ENCODE measurements at places on chromosomes 6 and 20.

- peak; percentile 36 for DNase-seq
Measured at GRCh38 chr6:144219056-144219685, 66.0 kb upstream of the UTRN start.

GRCh38 chr20:18527339-18527738 lies 19.6 kb downstream of the SEC23B start:
- DNase-seq, result no peak

DNA sequence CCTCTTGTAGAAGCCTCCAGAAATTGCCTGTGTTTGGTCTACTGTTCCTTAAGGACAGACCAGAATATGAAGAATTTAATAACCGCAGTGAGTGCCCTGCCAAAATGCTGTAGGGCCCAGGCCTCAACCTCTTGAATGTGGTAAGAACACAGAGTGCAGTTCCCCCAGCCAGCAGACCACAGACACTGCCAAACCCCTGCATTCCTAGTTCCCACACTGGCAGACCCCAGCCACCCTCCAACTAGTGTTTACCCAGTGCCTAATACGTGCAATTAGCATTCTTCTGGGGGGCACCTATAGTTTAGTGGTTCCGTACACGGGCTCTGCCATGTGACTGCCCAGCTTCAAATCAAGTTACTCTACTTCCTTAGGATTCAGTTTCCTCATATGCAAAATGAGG lies 51.7 kb downstream of the STK35 start:
- DNase-seq, result no peak

GRCh38 chr6:53035549-53036213 lies 29.5 kb upstream of the FBXO9 start:
- no peak for DNase-seq

DNA sequence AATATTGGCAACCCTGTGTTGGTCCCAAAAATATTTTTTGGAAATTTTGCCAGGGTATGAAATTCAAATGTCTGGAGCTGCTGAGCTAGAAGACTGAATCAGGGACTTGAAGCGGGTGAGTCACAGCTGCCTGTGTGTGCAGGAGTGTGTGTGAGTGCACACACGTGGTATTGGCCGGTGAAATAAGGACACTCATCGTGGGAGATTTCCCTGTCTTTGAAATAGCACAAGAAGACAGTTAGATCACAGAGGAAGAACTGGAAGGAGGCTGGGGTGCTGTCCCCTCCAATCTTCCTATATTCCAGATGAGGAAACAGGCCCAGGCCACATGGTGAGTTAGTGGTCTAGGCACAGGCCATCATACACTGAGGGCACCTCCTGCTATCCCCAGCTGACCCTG lies 123.8 kb upstream of the MLN start:
- no peak for DNase-seq

GRCh38 chr6:149236589-149236988 lies 80.9 kb upstream of the TAB2 start:
- no peak for DNase-seq

- DNase-seq, result peak; percentile 34
Measured at GRCh38 chr6:90286884-90287488, 9.7 kb downstream of the BACH2 start.

DNA sequence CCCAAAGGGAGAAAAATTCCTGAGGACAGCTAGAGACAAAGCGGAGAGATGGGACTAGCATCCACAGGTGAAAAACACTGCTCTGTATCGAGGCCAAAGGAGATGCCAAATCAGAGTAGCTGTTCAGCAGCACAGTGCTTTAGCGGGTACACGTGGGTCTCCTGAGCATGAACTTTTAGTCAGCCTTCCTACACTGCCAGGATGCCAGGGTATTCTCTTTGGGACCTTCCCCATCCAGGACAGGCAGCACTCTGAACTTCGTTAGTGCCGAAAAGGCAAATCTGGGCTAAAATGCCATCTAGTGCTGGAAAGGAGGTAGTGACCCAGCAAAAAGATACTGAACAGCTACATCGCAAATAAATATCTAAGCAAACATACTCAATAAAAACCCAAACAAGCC lies 64.9 kb downstream of the C6orf58 start:
- peak; percentile 36 for DNase-seq

GRCh38 chr20:63454731-63455567 lies 17.5 kb downstream of the KCNQ2 start:
- no peak for DNase-seq

DNA sequence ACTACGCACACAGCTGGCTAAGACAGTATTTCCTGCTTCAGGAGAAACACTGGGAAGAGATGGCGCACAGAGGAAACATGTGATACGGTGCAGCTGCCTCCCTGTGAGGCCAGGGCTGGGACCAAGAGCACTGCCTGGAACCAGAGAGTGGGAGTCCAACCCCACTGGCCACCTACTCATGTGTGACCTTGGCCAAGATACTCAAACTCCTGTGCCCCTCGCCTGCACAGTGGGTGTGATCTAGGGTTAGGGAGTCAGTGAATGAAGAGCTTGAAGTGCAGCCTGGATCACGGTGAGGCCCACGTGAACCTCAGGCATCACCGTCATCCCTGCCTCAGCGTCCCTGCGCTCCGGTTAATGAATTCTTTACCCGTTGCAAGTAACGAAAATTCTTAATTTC lies 41.7 kb upstream of the MPC1 start:
- DNase-seq, result no peak

DNA sequence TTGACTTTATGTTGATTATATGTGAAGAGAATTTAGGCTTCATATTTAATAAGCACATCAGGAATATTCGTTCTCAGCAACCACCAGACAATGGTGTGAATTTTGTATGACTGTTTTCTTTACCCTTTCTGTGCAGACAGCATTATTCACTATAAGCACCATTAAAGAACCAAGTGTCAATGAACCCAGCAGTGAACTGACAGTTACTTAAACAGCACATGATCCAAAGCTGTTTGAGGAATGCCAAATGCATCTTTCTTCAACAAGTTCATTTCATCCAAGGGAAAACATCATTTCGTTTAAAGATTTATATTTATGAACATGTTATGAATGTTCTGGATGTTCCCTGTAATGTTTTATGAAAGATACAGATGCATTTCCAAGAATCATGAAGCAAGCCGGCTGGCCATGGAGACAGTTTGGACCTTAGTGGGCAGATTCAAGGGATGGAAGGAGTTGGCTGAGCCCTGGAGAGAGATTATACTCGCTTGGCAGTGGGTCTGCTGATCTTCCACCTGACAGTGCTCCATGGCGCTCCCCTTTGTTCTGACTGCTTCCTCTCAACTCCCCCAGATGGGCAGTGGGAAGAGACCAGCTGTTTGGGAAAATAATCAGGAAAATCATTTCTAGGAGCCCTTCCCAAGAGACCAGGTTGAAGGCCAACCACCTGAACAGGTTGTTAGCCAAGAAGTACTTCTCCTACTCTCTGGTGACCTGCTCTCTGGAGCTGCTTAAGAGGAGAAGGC lies 326.0 kb upstream of the RSPO3 start:
- no peak for DNase-seq

Measured in NCI-H460 (cell line).